ENCODE measurements at places on chromosomes 1 and 21.

- no peak for DNase-seq
Observed at GRCh38 chr1:160623862-160624261, 23.0 kb downstream of the SLAMF1 start.

- DNase-seq, result no peak
Observed at GRCh38 chr1:183908079-183908478, 103.2 kb downstream of the RGL1 start.

- no peak for DNase-seq
Observed at GRCh38 chr1:225427235-225428067, at the start of gene LBR. Gene LBR, minus strand, starts transcription at chr1:225428038. Its CDS starts 3,963 bp downstream, at chr1:225424075.

DNA sequence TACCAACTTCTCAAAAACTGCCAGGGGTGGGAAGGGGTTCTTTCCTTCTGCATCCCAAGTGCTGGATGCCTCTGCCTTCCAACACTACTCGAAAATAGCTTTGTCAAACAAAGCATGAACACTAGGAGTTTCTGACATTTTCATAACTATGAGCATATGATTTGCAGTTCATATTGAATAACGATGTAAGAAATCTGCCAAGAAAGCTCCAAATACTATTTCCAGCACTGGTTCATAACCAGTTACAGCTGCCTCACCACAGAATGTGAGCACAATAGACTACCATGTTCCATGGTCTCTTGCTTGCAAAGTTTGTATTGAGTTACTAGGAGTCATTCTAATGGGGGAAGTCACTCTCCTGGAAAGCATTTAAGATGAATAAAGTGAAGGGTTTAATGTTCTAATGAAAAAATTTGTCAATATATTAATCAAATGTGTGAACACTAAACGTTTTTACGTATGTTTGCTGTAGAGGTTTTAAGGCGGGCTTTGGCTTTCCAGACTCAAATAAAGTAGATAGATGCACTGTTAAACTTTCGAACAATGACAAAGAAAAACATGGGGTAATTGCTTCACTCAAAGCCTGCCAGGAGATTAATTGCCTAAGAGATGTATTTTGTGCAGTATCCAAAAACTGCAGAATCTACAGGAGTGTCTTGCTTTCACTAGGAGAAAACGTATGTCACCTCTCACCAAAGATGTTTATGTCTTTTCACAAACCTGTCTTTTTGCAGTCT, 78.6 kb upstream of the UBE2U start:
- no peak for DNase-seq

GRCh38 chr1:30789388-30790255, 32.0 kb upstream of the LAPTM5 start:
- no peak for DNase-seq
